ENCODE measurements at places on chromosomes 16 and 17.

DNA sequence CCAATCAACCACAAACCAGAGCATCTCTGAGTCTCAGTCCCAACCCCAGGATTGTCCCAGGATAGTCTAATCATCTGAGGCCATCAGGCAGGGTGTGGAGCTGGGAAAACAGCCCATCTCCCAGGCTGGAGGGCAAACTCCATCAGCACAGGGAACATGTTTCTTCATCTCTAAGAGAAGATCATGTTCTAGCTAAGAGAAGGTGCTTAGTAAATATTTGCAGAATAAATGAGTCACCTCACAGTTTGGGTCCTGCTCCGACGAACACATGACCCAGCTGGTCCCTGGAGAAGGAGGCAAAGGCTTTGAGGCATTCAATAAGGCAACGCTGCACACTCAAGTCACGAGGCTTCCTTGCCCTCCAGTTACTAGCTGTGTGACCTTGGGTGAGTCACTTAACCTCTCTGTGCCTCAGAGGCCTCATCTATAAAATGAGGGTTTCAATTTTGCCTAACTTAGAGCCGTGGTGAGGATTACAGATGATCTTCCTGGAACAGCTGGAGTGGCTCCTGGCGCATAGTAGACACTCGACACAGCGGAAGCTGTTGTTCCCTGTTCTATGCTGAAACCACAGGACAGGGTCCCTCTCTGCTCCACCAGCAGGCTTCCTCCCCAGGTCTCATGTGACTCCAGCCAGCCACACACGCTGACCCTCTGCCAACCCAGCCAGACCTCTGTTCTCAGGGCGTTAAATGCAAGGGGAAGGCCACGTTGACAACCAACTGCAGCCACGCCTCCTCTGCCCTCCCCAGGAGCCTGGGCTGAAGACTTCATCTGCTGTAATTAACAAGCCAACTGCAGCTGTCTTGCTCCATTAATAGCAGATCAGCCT is 10.3 kb upstream of the RPL38 start:
- DNase-seq = no peak

DNA sequence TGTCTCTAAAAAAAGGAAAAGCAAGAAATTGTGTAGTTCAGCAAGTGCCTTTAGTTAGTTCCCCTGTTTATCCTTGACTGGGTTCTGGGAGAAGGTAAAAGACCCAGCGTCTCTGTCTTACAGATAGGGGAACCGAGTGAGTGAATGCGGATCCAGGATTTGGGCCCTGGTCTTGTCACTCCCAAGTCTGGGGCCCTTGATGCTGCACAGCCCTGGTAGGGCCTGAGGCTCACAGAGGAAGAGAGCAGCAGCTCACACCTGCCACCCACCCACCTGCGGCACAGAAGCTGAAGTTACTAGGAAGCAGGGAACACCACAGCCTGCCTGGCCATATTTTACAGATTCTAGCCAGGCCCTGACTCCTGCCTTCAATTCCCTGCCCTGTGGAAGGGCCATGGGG is 22.2 kb downstream of the LASP1 start:
- DNase-seq = no peak

DNA sequence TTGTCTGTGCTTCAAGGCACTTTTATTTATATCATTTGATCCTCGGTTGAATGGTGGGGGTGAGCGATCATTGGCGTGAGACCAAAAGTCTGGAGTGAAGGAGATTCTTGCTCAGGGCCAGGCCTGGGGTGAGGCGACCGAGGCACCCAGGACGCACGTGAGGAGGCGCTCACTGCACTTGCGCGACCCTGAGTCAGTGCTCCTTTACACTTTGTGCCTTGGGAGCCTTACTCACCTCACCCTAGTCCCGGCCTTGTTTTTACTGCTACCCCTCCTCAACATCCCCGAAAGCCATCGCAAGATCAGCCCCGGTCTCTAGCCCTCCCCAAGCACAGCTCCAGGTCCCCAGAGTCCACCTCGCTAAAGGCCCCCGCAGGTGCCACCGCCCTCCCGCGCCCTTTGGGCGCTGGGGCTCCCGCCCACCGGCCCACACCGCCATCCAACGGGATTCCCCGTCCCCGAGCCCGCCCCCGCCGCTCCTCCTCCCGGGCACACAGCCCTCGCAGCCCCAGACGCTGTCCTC is 496 bp downstream of the EZH1 start:
- peak; percentile 32 for DNase-seq

DNA sequence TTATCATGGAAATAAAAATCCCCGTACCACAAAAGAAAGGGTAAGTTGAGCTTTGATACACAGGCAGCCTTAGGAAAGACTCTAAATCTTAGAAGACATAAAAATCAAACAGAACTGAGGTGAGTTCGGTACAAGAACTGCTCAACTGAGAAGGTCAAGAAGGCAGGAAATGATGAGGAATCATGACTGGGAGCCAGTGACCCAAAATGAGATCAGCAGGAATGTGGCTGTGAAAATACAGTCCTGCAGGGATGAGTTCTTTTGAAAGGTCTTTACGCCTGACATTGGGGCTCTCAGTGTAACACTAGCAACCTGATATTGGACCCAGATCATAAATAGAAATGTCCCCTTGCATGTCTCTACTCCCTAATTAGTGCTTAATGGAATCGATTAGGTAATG is 56.3 kb upstream of the CDH11 start:
- DNase-seq = no peak

- DNase-seq = peak; percentile 97
These were observed at the start of gene CTDNEP1 for GRCh38 chr17:7251661-7252175. TSS of gene CTDNEP1 (minus strand) at chr17:7251734. CDS start at chr17:7251296, 438 bp downstream.

DNA sequence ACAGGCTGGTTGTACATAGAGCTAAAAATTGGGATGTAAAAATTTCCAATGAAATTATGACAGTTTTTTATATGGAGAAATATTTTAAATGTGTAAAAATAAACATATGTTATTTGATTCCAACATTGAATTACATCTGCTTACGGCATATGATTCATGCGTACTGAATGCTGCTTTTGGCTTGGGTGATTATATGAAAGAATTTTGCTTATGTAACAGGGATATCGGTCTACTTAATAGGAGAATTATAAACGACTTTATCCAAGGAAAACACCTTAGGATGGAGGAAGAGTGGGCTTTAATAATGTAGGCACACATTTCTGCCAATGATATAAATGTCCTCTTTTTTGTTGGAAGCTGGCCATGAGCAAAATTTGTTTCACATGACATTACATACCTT is 197.3 kb upstream of the GOT2 start:
- DNase-seq = no peak

GRCh38 chr16:30030011-30030685 is 923 bp downstream of the TLCD3B start:
- no peak for DNase-seq

GRCh38 chr17:63550817-63551639 is 751 bp downstream of the DCAF7 start:
- no peak for DNase-seq

- no peak for DNase-seq
These were observed 64.8 kb upstream of the DOC2B start for GRCh38 chr17:246226-246625.

DNA sequence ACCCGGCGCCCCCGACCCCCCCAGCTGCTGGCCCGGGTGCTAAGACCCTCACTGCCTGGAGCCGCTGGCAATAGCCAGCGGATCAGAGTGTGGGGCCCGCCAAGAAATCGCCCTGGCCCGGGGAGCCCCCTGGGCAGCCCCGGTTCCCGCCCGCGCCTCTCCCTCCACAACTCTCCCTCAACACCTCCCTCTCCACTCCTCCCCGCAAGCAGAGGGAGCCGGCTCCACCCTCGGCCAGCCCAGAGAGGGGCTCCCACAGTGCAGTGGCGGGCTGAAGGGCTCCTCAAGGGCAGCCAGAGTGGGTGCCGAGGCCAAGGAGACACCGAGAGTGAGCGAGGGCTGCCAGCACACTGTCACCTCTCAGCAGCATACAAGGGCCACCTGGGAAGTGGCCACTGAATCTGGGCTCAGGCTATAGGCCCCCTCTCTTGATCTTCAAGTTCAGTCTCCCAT is 385.5 kb downstream of the SEC14L1 start:
- DNase-seq = no peak

- no peak for DNase-seq
These were observed at the start of gene PYDC1 for GRCh38 chr16:31216422-31217135. TSS of gene PYDC1 (minus strand) at chr16:31217135. CDS start at chr16:31217028, 107 bp downstream.

DNA sequence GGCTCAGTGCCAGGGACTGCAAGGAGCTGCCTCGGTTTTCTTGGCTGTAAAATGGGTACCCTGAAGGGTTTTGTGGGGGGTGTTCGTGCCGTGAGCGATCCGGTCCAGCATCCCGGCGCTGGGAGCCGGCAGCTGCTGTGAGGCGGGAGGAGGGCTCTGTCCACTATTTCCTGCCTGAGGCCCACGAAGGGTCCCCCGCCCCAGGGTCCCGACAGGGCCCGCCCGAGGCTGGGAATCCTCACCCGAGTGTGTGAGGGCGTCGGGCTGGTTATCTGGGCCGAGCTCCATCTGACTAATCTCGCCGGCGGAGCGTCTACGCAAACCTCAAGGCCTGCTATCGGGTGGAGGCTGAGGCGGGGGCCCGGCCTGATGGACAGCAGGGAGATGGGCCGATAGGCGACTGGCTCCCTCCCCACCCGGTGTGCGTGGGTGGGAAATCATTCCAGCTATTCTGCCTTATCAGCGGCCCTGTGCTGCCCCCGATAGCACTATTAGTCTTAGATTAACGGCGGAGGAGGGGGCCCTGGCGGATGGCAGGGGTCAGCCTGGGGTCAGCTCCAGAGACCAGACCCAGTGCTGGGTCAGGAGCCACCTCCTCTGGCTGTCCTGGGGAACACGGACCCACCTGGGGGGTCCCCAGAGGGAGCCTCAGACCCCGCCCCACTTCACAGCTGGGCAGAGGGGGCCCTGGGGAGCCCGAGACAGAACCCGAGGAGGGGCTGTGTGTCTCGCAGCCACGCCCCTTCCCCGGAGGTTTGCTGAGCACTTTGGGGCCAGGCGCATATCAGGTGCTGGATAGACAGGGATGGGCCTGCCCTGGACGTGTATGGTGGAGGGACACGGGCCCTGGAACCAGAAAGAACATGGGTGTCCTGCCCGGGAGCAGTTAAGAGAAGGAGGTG is 44.7 kb downstream of the ZFPM1 start:
- no peak for DNase-seq

DNA sequence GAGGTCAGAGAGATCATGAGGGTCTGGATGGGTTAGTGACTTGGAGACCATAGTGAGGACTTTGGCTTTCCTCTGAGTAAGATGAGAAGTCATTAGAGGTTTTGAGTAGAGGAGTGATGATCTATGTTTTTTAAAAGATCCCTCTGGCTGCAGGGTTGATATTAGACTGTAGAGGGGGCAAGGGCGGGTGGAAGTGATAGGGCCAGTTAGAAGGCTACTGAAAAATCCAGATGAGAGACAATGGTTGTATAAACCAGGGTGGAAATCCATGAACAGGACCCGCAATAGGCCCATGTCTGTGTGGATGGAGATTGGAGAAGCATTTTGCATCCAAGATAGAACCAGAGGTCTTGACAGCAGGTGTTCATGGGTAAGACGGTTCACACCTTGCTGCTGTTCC is 9.8 kb downstream of the ITGAL start:
- no peak for DNase-seq

DNA sequence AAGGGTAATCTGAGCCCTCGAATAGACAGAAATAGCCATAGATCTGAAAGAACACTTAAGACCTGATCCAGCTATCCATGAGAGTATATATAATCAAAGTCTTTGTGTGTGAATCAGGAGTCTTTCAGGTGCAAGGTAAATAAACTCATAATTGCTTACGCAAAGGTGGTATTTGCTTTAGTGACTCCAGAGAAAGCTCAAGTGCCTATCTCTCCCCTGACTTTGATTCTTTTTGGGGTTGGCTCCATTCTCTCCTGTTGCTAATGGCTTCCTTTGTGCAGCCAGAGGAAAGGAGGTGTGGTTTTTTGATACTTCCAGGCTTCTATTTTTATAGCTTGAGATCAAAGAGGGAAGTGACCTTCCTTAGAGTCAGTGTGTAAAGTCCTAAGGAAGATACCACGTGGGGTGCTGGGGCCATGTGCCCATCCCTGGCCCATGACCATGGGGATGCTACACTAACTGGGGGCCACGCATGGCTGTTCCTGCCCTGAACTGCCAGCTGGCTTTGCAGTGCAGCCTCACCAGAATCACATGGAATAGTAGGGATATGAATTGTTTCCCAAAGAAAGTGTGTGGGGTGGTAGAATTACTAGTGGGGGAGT is 45.8 kb downstream of the TENT4B start:
- no peak for DNase-seq

DNA sequence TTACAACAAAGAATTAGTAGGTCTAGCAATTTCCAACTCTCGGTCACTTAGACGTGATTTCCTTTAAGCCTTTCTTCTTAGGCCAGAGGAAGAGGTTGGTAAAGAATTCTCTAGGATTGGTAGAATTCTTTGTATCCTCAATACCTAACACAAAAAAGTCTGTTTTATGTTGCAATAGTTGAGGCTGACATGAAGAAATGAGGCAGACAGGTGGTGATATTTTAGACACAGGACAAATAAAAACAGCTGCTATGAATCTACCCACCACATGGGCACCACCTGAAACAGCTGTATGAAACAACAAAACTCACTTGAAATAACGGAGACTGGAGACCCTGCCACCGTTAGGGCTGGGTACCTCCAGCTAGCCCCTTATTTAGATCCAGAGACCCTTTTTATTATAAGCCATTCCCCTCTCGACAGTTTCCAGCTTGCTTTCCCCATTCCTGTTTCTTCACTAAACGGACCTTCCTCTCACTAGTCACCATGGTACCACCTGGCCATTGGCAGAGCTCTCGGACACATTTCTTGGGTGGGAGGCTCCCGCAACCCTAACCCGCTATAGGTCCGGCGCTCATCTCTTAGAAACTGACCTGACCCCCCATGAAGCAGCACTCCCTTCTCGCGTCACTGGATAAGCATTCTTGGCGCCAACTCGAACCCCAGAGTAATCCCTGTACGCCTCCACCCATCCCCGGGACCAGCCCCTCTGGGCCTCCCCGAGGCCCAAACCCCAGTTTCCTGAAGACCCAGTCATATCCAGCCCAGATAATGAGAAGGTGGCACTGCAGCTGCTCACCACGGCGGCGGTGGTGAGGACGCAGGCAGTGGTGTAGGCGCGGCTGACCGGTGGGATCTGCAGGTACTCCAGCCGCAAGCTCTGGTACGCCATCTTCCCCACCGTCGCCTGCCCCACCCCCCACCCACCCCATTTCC is at the start of gene DERL2:
TSS of gene DERL2 (minus strand) at position 909 of the 936 bp plus-strand sequence. CDS start at position 892, 17 bp downstream.
- DNase-seq = no peak

DNA sequence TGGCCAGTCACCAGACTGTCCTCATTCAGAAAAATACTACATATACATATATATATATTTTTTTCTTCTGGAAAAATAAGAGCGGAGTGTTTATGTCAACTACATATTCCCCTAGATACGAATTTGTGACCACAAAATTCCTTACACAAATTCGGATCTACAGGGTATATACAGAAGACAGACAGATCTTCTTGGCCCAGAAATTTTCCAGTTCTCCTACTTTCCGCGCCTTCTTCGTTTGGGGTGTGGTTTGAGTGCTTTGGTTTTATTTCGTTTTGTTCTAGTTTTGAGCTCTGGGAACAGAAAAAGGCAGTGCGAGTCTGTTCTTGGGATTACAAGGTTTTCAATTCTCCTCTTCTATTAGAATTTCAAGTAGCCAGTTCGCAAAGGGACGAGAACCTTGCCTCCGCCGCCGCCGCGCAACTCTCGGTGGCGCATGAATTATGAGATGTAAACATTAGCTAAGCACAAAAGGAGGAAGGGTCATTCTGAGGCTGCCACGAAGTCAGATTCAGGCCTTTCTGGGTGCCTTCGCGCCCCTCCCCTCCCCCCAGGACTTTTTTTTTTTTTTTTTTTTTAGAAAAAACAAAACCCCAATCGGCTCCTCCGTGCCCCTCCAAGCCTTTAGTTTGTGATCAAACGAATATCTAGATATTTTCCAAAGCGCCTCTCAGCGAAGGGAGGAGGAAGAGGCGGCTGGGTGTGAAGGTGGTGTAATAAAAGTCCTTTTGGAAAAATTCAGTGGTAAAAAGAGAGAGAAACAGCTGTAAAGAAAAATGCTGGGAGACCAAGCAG is 1.8 kb upstream of the HOXB4 start:
- no peak for DNase-seq

GRCh38 chr17:34254651-34255380 is at the start of gene CCL2:
TSS of gene CCL2 (plus strand) at chr17:34255285. CDS start at chr17:34255350, 65 bp downstream.
- no peak for DNase-seq
